A549 treated with Hydrocortisone at 1 μM for 4 hours (cell line): ENCODE measurements at places on chromosomes 12 and 14. TPM values are rescaled to one million over a fixed set of nuclear protein-coding genes. Genes with fewer than 3 reads are reported as not detected.

Gene FOXG1
- 0.13 to 0.22 TPM (median 0.18 TPM) in 5 replicates for total RNA-seq

Gene NEUROD4
- total RNA-seq: not detected in 5 replicates

Gene HOXC4
- total RNA-seq: 2.7 to 3.7 TPM (median 3.2 TPM) in 5 replicates

Gene ADSS1
- 5.8 to 7.2 TPM (median 6.3 TPM) in 5 replicates for total RNA-seq

Gene FGF23
- total RNA-seq: not detected in 5 replicates

Gene MMP17
- 9.4 to 11.0 TPM (median 10.3 TPM) in 5 replicates for total RNA-seq

Gene EPYC
- not detected in 5 replicates for total RNA-seq

Gene SERPINA10
- 0.05 TPM in 1 of 5 replicates, not detected in the others for total RNA-seq

Gene AQP6
- 0.13 TPM in 1 of 5 replicates, not detected in the others for total RNA-seq

Gene PTCSC3
- not detected in 5 replicates for total RNA-seq

Gene PDZRN4
- 0.03 to 0.05 TPM in 2 of 5 replicates, not detected in the others for total RNA-seq

Gene ANO4
- total RNA-seq: 0.02 to 0.28 TPM (median 0.11 TPM) in 4 of 5 replicates, not detected in the other

Gene FBXO21
- 28.5 to 35.5 TPM (median 32.4 TPM) in 5 replicates for total RNA-seq

Gene DIO2
- 1.6 to 2.7 TPM (median 2.1 TPM) in 5 replicates for total RNA-seq

Gene TSHR
- not detected in 5 replicates for total RNA-seq

Gene TMBIM4
- 48.7 to 57.6 TPM (median 52.6 TPM) in 5 replicates for total RNA-seq

Gene RNASE7
- total RNA-seq: 0.07 TPM in 1 of 5 replicates, not detected in the others

Gene PRB2
- total RNA-seq: not detected in 5 replicates

Gene MSRB3
- total RNA-seq: 21.6 to 25.3 TPM (median 22.1 TPM) in 5 replicates

Gene RABGGTA
- 15.6 to 18.0 TPM (median 17.0 TPM) in 5 replicates for total RNA-seq
